ENCODE measurements at places on chromosomes 5 and 9.

DNA sequence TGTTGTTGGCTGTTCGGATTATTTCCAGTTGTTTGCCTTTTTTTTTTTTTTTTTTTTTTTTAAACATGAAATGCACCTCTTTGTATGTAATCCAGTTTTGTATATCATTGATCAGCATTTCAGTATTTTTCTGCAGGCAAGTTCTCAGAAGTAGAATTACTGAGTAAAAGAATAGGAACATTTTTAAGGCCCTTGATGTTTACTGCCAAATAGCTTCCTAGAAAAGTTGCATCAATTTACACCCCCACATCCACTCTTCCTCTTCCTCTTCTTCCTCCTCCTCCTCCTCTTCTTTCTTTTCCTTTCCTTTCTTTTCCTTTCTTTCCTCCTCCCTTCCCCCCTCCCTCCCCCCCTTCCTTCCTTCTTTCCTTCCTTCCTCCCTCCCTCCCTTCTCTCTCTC lies 69.4 kb upstream of the ENTREP1 start:
- DNase-seq, result no peak

GRCh38 chr9:35818341-35818740 lies 3.5 kb upstream of the HINT2 start:
- no peak for DNase-seq

GRCh38 chr9:110092792-110093191 lies 115.2 kb downstream of the C9orf152 start:
- no peak for DNase-seq

- no peak for DNase-seq
Observed at GRCh38 chr5:84304599-84304998, 80.1 kb downstream of the EDIL3 start.

GRCh38 chr5:71529682-71530081 lies 57.5 kb upstream of the MCCC2 start:
- no peak for DNase-seq

GRCh38 chr9:133455936-133456335 lies 3.8 kb upstream of the CACFD1 start:
- no peak for DNase-seq

DNA sequence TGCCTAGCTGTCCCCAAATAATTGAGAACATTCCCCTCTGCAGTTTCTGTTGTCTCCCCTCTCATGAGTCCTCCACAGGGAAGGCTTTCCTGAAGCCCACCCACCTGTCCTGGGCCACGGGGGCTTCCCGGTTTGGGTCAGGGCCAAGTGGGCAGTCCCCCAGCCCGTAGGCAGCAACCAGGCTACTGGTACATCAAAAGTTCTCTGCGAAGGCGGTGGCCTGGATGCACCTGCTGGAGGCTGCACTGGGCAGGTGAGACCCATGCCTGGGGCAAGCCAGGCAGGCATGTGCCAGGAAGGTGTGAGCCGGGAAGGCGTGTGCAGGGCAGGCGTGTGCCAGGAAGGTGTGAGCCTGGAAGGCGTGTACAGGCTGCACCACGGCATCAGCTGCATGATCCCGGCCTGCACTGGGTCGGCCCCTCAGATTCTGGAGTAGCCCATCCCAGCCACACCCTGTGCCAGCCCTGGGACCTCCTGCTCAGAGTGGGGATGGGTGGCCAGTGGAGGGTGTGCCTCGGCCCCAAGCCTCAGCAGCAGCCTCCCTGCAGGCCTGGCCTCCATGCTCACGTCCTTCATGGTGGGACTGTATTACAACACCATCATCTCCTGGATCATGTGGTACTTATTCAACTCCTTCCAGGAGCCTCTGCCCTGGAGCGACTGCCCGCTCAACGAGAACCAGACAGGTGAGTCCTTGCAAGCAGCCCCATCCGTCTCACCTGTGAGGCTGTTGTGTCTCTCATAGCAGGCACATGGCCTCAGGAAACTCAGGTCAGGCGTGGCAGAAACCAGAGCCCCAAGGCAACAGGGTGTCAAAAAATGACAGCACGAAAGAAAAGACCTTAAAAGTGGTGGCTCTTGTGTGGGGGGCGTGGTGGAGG lies 8.7 kb downstream of the SLC6A19 start:
- no peak for DNase-seq

DNA sequence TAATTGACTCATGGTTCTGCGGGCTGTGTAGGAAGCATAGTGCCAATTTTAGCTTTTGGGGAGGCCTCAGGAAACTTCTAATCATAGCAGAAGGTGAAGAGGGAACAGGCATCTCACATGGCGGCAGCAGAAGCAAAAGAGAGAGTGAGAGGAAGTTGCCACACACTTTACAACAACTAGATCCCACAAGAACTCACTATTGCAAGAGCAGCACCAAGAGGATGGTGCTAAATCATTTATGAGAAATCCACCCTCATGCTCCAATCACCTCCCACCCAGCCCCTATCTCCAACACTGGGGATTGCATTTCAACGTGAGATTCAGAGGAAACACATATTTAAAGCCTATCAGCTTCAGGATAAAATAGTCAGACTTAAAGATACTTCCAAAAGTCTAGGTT lies 36.1 kb upstream of the LPAR1 start:
- no peak for DNase-seq

DNA sequence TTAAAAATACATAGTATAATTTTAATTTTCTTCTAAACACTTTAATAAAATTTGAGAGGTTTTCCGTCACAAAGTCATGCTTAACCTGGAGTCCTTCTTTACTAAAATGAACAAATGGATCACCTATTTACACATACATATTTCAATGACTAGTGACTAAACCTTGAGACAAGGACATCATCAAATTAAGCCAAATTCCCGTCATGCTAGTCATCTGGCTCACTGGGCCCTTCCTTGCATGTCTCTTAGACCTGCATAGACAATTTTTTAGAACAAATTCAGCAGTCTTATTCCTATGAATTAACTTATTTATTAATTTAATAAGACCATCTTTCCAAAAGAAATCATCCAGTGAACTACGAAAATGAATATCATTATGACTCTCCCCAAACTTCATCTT lies 26.6 kb downstream of the ERAP2 start:
- peak; percentile 14 for DNase-seq

DNA sequence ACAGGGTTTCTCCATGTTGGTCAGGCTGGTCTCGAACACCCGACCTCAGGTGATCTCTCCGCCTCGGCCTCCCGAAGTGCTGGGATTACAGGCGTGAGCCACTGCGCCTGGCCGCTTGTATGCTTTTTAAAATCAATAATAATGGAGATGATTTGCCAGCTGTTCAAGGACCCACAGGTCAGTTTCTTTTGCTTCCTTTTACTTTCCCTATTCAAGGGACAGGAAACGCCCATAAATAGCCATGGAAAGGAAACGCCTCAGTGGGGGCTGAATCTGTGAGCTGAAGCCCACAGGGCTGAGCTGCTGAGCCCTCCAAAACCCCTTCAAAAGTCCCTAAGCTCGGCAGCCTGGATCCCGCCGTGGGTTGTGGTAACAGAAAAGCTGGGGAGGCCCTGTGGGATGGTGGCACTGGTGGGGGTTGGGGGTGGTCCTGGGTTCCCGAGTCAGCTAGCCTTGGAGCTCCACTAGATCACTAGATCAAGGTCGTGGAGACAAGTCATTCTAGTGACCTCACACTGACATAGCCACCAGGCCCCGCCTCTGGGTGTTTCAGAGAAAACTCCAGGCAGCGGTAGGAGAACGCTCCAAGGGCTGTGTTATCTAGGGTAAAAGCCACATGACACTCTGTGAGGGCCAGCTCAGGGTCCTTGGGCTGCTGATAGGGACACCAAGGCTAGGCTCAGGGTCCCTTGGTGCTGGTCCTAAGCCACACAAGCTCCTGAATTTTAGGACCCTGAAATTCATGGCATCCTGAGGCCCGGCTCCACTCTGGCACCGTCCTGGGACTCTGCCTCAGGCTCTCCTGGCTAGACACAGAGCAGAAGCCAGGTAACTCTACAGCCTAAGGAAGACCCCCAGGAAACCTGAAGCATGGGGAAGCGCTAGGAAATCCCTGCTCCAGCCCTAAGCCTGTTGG lies 18.0 kb upstream of the DUSP1 start:
- no peak for DNase-seq

DNA sequence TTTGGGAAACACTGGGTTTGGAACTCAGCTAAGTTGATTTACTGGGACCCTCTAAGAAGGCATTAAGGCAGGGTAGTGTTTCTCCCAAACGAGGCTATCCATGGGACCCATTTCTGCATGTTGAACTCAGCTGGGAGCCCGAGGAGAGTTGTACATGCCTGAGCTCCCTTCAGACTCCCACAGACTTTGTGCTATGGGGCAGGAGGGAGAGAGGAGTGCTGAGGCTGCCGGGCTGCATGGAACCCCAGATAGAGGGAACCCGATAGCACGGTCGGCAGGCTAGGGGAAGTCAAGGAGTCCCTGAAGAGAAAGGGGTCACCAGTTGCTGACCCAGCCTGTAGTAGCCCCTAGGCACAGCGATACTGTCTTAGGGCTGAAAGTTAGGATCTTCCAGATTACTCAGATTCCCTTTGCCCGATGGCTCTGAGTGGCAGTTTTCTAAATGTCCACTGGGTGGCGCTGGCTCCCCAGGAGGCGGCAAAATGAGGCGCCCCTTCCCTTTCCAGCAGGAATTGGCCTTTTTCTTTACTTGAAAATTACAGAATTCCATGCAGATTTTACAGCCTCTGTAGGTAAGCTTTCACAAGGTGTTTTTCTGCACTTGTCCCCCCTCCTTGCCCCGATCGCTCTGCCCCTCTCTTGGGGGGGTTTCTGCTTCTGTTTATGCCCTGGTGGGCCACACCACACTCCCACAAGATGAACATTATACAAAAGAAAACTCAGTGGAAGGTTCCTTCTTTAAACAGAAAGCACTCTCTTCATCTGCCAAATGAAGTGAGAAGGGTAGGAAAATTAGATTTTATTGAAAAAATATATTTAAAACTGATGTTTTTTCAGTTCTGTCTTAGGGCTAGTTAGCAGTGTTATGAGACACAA lies 17.8 kb downstream of the NANS start:
- peak; percentile 46 for DNase-seq
